ENCODE measurements at places on chromosomes 12 and 14.

DNA sequence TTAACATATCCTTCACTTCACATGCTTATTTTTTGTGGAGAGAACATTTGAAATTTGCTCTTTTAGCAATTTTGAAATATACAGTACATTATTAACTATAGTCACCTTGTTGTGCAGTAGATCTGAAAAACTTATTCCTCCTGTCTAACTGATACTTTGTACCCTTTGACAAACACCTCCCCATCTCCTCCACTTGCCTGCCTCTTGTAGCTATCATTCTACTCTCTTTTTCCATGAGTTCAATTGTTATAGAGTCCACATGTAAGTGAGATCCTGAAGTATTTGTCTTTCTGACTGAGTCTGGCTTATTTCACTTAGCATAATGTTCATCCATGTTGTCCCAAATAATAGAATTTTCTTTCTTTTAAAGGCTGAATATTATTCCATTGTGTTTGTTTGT lies 9.5 kb upstream of the SERPINA6 start:
- no peak for DNase-seq

DNA sequence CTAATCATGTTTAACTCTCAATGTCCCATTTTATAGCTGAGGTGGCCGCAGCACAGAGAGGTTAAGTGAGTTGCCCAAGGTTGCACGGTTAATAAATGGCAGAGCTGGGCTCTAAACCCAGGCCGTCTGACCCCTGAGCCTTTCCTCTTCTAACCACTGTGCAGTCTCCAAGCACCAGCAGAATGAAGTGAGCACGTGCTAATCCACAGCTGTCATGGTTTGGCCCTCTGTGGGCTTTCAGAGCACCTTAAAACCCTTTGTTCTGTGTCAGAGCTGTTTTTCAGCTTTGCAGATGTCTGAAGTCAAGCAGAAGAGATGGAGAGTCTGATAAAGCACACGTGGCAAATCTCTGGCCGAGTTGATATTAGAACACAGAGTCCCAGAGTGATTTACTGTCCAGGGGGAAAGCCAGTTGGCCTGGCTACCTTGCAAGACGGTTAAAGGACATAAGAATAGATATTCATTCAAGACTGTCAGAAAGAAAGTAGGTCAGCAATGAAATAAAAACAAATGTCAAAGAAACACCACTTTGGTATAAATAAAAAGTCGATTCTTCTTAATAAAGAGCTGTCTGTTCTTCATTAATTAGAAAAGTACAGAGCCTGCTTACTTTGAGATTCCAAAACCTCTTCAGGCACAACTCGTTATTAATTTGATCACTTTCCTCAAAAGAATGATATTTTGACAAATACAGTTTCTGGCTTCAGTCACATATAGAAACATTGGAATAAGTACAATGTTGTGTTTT lies 107.3 kb downstream of the CRADD start:
- no peak for DNase-seq

GRCh38 chr12:43937947-43938346 lies 102.1 kb downstream of the TMEM117 start:
- DNase-seq: no peak

DNA sequence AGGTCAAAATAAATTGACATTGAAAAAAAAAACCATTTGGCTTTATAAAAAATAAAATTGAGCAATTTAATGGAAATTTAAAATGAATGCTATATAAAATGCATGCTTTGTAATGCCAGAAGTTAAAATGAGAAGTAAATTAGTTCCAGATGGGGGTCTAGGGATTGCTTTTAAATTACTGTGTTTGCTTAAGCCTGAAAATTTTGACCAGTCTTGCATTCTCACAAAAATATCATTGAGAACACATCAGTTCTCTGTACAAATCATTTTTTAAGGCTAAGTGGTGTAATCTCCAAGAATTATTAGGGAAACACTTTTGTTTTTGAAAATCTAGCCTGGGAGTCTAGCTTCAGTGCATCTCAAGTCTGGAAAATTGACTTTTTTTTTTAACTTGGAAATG lies 90.7 kb downstream of the RERG start:
- DNase-seq: no peak

- no peak for DNase-seq
Observed at GRCh38 chr12:22046968-22047390, 961 bp downstream of the CMAS start.

DNA sequence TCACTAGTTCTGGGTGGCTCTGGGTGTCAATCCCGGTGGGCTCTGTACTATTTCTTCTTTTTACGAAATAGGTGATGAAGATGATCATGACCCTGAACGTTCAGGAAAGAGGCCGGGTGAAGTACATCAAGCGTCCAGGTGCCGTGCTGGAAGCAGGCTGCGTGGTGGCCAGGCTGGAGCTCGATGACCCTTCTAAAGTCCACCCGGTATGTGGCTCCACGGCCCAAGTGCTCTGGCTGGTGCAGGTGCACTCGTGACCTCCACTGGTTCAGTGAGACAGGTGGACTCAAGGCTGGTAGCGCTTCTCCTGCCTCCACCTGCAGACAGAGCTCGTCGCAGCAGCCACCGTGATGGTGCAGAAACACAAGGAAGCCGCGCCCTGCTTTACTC lies 85.1 kb downstream of the ACACB start:
- DNase-seq: no peak

DNA sequence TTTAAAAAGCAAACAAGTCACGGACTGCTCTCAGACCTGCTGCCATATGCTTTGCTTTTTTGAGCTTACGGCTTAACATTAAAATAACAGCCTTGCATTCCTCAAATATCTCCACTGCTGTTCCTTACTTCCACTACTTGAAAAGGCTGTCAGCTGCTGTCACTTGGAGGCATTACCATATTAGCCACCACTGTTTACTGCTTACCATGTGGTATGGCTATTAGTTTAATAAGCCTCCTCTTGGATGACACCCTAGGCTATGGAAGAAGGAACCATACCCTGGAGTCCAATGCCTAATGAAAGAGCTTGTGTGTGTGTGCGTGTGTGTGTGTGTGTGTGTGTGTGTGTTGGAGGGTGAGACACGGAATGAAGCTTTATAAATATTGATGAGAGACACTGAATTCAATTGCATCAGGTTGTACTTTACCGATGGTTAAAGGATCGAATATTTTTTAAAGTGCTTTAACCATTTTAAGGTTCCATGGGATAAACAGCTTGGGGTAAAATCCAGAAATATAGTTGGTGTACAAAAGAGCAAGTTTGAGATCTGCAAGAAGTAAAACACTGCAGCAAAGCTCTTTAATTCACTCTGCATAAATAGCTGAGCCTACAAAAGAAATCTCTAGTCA lies 174.5 kb downstream of the TTC7B start:
- no peak for DNase-seq

- DNase-seq: no peak
Observed at GRCh38 chr12:64171715-64172114, 50.4 kb downstream of the KICS2 start.

DNA sequence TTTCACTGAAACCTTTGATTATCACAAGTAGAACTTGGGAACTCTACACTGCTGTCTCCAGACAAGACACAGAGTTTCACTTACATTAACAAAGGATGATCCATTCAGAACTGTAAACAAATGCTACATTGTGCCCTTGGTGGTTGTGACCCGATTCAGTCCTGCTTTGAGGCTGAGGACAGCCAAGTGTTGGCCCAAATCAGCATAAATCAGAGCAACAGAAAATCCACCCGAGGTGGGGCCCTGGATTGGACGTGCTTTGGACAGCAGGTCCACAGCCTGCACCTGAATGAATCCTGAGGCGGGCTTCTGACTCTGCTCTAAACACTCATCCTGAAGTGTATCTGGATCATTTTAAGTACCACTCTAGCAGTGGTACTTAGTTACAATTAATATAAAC lies 68.8 kb downstream of the PPP2R5C start:
- no peak for DNase-seq

DNA sequence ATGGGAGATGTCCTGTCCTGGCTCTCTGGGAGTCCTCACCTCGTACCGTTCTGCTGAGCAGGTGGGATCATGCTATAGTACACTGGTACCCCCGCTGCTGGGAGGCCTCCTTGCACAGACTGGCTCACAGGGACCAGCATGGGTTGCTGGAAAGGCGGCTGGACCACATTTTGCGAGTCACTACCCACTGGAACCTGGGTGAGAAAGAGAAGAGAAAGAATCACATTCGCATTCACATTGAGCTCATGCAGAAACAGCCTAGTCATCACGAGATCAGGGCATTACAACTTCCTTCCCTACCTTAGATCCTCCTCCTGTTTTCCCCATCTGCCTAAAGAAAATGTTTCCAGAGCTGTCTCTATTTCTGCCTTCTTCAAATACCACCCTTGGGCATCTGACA lies 17.3 kb upstream of the STAC3 start:
- no peak for DNase-seq

DNA sequence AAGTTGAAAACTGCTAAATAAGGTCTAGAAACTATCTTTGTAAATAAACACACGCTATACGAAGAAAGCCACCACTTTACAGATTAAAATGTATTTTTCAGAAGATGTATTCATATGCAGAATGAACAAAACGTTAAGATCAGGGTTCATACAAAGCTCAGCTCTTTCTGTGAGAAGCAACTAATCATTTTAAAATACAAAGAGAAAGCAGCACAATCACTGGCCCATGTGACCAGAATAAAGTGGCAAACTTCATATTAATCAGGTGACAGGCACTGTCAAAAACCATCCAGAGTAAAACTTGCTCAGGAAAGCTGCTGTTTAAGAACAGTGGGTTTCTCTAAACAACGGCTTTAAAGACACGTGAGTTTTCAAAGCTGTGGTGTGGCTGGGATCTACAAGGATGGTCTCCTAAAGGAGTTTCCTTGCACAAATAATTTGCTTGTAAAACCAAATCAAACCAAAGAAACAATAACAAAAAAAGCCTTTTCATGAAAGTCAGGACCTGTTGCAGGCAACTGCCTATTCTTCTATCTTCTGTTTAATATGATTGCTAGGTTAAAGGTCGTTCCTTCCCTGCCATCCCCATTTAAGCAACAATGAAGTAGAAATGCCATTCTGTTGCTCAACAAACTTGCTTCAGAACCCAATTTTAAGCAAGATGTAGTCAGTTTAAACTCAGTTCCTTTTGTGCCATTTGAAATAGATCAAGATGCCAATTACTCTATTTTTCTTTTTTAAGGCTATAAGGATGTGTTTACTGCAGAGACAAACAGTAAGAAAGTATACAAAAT lies 22.3 kb downstream of the SEL1L start:
- no peak for DNase-seq

GRCh38 chr12:59040656-59041055 lies 120.4 kb upstream of the LRIG3 start:
- DNase-seq: no peak

Data from brain pericyte (primary cell).